CD4-positive, alpha-beta T cell (primary cell): ENCODE measurements at places on chromosomes 2 and 18.

GRCh38 chr18:74064510-74064909, 83.1 kb downstream of the FBXO15 start:
- no peak for DNase-seq

DNA sequence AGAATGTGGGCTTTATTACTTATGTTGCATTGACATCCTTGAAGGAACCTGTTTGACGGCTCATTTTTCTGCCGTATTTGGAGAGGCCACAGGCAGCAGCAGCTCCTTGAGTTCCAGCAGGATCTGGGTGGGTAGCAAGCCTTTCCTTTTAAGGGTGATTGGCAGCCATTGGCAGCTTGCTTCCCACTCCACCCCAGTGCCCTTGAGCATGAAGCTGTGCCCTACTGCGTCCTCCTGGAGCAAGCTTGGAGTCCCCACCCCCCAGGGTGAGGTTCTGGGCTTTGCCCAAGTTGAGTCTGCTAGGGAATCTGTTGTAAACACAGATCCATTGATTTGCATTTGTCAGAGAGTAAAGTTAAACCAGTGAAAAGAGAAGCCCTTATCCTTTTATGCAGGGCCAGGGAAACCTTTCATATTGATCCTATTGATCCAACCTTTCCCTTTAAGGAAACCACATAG, 9.2 kb downstream of the ONECUT2 start:
- DNase-seq = no peak

- DNase-seq = peak; percentile 12
Measured at GRCh38 chr2:39127973-39128372, 7.1 kb upstream of the SOS1 start.

DNA sequence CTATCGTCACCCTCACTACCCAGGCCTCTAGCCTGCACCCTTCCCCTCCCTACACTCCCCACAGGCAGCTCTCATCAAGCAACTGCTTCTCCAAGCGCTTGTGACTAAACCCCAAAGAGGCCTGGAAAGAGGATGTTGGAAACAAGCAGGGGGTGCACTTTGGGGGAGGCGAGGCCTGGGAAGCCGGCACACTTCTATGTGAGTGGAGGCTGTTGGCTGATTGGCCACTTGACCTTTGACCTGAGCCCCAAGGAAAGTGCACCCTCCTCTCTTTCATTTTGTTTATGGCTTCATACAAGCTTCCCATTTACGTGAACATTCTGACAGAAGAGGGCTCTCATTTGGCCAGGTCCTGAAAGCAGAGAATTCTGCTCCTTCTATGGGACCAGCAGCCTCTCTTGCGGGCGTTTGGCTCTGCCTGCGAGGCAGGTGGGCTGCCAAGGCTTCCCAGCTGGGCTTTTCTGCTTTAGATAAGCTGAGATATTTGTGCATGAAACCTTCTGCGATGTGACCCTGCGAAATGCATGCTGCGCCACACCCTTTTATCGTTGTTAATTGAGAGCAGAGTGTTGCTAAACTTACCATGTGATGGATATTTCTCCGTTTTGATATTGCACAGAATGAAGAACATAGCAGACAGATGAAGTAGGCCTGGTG, 134.8 kb upstream of the NCK2 start:
- DNase-seq = no peak

DNA sequence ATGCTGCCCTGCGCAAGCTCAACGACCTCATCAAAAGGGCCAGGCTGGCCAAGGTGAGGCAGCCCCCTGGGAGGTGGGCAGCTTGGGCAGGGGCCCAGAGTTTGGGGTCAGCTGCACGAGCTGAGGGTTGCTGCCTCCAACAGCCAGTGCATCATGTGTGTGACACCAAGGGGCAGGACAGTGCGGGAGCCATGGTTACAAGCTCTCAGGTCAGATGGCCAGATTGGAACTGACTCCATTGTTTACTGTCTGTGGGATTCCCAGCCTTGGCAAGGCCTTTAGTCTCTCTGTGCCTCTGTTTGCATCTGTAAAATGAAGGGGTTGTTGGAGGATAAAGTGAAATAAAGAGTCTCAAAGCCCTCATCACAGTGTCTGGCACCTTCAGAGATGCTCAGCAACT, 26.9 kb downstream of the EHD3 start:
- no peak for DNase-seq
